Stimulated activated CD8-positive, alpha-beta memory T cell treated with anti-CD3 and anti-CD28 coated beads, Interleukin-2, amount 100 ng/mL, for 1 hour (primary cell): ENCODE measurements at places on chromosomes 16 and 17.

DNA sequence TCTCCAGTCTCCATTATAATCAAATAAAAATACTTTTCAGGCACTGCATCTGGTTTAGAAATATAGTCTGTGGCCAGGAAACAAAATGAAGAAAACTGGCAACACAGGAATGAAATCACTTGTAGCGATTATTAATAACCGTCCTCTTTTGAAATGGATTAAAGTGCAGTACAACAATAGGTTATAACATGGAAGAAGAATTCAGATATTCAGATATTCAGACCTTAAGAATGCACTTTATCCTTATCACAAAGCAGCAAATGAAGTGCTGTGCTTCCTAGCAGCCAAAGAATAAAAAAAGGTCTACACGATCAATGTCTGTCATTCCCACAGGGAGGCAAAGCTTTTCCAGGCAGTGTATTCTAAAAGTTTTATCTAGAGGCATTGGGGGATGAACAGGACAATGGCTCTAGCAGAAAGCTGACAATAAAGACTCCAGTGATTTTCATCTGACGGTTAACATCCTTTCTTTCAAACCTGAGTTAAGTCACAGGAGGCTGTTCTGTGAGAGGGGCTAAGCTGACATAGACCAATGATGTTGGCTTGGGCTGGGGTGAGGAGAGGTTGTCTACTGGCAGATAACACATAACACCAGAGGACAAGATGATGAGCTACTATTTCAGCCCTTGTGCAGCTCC is 259.2 kb downstream of the SLC39A11 start:
- no peak for DNase-seq

- no peak for DNase-seq
These were observed 49.0 kb downstream of the RHOT1 start for GRCh38 chr17:32191306-32191705.

GRCh38 chr17:50787106-50787505 is 19.8 kb upstream of the ANKRD40CL start:
- no peak for DNase-seq

DNA sequence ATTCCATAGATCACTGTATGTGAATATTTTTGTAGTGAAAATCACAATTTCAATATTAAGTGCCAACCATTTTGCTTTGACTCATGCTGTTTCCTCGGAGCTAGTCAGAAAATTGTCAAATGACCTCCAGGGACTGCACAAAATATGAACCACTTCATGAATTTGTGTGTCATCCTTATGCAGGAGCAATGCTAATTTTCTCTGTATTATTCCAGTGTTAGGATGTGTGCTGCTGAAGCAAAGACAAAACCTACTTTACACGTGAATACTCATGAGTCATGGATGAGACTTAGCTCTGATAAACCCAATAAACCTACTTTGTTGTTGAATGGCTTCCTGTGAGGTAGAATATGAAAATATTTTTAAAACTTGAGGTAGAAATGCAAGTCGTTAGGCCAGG is 65.2 kb downstream of the SHCBP1 start:
- DNase-seq, result no peak

- DNase-seq, result no peak
These were observed 3.3 kb upstream of the COG1 start for GRCh38 chr17:73189417-73190099.

GRCh38 chr16:71459510-71459909 is 2.5 kb downstream of the ZNF23 start:
- no peak for DNase-seq

GRCh38 chr17:39651923-39652586 is 13.1 kb upstream of the TCAP start:
- DNase-seq, result no peak

GRCh38 chr16:83994087-83994486 is 26.0 kb downstream of the NECAB2 start:
- DNase-seq, result no peak

DNA sequence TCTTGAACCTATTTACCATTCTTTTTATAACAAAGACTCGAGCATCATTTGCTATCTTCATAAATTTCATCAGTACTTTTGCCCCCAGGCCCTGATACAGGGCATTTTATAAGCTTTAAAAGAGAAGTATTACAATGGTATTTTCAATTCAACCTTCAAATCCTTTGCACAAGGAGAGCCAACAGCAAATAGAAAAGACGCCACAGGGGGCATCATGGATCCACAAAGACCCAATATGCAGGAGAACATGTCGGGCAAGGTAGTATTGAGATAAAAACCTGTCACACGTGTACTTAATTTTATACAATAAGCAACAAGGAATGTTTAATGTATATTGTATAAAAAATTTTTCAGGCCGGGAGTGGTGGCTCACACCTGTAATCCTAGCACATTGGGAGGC is 10.2 kb downstream of the MAP3K14 start:
- no peak for DNase-seq

DNA sequence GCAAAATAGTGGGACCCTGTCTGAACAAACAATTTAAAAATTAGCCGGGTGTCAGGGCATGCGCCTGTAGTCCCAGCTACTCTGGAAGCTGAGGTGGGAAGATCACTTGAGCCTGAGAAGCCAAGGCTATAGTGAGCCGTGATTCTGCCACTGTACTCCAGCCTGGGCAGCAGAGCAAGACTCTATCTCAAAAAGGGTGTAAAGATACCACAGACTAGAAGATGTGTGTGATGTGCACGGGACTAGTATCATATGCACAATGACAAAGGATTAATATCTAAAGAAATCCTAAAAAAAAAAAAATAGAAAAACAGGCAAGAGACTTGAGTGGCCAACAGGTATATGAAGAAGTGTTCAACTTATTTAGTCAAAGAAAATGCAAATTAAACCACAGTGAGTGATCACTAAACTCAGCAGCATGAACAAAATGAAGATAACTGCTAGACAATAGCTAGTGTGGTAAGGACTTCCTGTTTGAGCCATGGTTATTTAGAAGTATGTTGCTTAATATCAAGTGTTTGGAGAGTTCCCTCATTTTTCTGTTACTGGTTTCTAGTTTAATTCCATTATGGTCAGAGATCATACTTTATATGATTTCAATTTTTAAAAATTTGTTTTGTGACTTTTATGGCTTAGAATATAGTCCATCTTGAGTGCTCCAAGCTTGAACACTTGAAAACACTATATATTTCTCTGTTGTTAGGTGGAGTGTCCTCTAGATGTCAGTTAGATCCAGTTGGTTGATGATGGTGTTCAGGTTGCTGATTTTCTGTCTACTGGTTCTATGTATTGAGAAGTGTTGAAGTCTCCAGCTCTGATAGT is 14.7 kb upstream of the SLX4 start:
- DNase-seq, result no peak

GRCh38 chr17:32936894-32937500 is 9.0 kb downstream of the TMEM98 start:
- DNase-seq, result peak; percentile 46

DNA sequence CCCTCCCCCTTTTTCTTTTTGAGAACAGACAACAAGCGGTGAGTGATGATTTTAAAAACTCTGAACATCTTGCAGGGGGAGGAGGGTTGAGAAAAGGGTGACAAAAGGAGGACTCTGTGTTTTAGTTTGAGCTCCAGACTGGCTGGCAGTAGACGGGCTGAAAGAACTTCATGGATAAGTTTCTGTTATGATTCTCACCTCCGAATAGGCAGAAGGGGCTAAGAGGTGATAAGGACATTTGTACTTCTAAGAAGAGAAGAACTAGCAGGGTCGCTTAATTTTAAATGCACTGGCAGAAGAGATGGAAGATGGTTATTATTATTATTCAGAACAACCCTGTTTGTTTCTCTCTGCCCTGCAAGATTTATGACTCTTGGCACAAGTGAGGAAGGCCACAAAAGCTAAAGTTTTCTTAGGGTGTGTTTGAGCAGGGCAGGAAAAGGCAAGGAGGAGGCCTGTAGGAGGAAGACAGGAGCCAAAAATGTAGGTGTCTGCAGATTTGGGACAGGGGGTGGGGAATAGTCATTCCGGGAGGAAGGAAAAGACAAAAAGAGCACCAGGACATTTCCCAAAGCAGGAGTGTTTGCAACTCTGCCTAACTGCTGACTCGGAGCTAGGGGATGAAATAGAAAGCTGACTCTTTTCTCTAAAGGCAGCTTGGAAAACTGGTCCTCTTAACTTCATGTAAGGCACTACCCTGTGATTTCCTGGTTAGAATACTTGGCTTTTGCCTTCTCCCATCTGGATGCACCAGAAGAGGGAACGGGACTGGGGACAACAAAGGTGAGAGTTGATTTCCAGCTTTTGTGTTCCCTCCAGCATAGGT is 11.9 kb upstream of the HOXB2 start:
- DNase-seq, result no peak

- peak; percentile 37 for DNase-seq
These were observed 102.2 kb downstream of the TRIM37 start for GRCh38 chr17:59004338-59005111.

DNA sequence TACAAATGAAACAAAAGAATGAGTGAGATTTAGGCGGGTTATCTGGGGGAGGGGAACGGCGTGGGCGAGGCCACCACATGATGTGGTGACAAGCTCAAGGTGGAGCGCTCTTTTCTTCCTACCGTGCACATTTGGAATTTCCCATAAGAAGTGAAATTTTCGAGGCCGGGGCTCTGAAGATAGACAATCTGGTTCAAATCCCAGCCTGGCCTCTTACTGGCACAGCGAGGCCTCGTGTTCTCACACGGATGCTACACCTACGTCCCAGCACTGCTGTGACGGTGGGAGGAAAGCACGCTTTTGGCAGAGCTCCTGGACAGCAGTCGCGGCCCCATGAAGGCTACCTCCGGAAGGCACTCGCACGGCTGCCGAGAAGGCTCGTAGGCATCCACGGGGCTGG is 25.2 kb downstream of the ZDHHC7 start:
- DNase-seq, result no peak

DNA sequence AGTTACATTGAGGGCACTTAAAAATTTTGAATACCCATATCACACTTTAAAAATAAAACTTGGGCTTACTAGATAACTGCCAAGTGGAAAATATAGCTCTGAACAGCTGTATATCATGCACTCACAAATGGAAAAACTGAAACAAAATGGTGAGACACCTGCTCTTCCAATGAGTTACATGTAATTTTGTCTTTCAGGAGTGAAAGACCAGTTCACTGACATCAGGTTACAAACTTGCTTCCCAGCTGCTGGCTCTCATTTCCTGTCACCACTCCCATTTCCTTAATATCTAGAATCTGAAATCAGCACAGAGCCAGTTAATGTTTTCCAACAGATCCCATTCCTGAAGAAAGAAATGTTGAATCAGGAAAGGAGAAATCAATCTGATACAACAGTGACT is 10.8 kb downstream of the CSNK2A2 start:
- DNase-seq, result no peak

GRCh38 chr17:1119924-1120323 is 59.9 kb downstream of the ABR start:
- no peak for DNase-seq

GRCh38 chr16:71896764-71897368 is 1.5 kb downstream of the IST1 start:
- DNase-seq, result no peak

DNA sequence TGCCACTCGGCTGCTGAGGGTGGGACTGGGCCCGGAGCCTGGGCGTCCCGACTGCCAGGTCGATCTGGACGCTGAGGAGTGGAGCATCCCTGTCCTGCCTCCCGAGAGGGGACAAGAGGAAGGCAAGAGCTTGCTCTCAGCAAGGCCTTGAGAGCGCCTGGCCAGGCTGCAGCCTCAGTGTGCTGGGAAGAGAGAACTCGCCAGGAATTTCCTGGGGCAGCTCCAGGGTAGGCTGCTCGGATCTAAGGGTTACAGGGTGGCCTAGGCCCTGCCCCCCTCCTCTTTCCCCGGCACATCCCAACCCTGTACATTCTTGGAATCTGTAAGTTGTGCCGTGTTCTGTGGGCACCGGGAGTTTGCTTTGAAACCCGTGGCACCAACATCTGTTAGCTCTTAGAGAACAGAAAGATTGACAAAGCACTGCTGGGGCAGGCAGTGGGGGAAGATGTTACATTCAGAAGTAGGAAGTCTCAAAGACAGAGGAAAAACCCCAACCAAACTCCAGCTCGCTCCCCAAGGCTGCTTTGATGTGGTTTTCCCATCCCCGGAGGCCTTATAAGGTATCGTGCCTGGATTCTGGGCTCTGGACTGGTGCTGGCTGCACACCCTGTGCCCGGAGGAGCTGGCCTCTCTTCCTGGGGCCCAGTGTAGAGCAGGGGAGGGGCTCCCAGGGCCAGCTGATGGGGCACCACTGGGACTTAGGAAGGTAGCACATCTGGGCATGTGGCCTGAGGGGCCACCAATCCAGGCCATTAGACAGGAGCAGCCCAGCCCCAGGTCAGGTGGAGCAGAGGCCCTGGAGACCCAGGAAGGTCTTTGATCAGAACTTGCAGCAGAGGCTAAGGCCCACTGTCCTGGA is 55.2 kb downstream of the NKD1 start:
- no peak for DNase-seq

- DNase-seq, result no peak
These were observed 12.0 kb downstream of the CRLF3 start for GRCh38 chr17:30812218-30813177.

DNA sequence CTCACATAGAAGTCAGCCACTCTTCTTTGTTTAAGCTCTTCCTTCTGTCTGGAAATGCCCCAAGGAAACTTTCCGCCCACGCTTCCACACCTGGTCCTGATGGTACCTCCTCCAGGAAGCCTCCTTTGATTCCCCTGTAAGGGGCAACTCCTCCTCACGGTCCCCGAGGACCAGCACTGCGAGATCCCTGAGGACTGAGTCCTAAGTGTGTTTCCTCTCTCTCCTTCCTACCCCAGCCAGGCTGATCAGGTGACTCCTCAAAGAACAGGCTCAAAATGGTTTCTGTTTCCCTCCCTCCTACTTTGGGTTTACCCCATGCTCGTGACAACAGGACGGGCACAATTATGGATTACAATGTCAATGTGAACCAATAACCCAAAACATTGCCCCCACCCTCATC is 63.0 kb upstream of the MED9 start:
- no peak for DNase-seq

DNA sequence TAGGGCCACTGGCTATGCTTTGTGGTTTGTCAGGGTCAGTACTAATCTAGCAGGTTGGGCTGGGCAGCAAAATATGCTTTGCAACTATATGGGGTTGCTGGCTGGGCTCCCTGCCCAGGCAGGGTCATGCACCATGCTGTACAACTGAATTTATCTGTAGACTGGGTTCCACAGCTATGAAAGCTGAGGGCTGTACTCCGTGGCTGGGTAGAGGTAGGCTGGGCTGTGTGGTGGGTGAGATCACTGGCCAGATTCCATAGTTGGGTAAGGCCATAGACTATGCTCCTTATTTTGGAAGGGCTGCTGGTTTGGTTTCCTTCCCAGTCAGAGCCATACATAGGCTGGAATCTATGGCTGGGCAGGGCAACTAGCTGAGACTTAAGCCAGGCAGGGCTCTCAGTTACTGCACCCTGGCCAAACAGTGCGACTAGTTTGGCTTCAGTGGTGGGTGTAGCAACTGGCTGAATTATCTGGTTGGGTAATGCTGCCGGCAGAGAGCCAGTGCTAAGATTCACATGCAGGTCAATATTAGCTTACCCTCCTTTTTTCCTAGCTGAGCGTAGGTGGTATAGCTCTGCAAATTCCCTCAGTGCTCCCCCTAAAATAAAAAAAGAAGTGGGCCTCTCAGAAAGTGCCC is 769.1 kb upstream of the CDH8 start:
- no peak for DNase-seq

- DNase-seq, result no peak
These were observed 4.3 kb downstream of the CNTNAP1 start for GRCh38 chr17:42686520-42687128.

GRCh38 chr17:31452101-31452500 is 60.6 kb downstream of the RAB11FIP4 start:
- DNase-seq, result no peak
